Jurkat, Clone E6-1 (cell line): ENCODE measurements at places on chromosomes 1 and 21.

- DNase-seq, result no peak
Observed at GRCh38 chr1:116785006-116785405, 30.8 kb downstream of the CD2 start.

DNA sequence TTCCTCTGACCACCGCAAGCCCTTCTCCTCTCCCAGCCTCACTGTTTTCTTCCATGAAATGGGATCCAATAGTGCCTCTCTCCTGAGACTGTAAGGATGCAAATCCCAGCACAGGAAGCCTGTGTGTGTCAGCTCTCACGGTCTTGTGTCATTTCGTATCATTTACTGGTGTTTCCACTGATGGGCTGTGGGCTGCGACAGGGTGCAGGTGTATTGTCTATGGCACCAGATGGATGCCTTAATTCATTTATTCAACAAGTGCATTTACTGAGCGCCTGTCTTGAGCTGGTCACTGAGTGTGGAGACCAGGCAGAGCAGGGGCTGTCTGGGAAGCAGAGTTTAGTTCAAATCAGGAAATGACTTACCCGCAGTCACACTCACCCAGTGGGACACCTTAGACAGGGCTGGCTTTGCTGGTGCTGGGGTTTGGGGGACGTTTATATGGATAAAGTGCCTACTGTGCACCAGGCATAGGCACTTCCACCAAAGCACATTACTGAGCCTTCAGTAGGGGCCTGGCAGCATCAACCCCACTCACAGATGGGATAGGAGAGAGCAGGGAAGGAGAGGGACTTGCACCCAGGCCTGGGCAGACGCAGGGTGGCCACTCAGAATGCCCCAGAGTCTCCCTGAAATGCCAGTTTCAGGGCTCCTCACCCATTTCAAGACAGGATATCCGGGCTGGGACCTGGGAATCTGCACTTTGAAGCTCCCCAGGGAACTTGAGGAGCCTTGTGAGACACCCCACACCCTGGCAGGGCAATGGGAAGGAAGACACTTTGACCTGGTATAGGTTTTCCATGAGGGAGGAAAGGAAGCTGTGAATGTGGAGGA lies 398.9 kb downstream of the MATN1 start:
- DNase-seq, result no peak

DNA sequence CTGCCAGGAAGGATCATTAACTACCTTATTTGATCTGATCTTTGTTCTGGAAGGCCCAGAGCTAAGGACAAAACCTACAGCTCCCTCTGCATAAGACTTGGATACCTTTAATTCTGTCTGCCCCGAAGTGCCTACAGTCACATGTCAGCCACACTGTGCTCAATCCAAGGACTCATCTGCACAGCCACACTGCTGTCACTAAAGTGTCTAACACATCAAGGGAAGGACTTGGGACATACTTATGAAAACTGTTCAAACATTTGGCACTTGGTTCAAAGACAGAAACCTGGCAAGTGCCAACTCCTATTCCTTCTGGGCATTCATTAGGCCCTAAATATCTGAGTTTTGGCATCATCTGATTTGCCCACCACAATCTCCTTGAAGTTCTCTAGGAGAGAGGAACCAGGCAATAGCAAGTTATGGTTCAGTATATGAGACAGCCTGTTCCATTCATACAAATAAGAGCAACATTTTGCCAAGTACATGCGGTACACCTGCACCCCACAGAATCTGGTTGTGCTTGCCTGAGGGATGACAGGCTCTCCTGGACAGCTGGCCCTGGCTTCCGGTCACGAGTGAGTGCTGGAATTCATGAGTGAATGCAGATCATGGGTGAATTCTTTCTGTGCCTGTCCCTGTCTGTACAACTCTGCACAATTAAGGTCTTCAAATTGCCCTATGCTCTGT lies 105.9 kb downstream of the KCNK1 start:
- DNase-seq, result no peak

DNA sequence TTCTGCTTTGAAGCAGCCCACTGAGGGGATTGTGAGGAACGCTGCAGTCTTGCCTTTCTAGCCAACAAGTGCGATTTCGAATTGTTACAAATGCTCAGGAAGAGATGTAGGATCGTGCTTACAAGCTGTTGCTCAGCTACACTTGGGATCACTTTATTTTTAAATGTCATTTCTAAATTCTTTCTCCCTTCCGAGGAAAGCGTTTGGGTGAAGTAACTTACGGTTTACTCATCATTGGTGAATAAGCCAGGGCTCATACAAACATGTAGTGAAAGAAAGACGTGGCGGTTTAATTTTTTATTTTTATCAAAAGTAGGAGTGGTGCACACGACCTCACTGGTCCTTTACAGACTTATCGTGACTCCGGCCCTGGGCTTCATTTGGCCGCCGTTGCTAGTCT lies 386.6 kb downstream of the KIF26B start:
- no peak for DNase-seq

- DNase-seq, result no peak
Observed at GRCh38 chr1:109910123-109910962, at the start of gene CSF1. Gene CSF1, plus strand, starts transcription at chr1:109910849. Its CDS starts 175 bp downstream, at chr1:109911024.

- peak; percentile 46 for DNase-seq
Observed at GRCh38 chr1:11749203-11749689, 12.7 kb upstream of the C1orf167 start.

DNA sequence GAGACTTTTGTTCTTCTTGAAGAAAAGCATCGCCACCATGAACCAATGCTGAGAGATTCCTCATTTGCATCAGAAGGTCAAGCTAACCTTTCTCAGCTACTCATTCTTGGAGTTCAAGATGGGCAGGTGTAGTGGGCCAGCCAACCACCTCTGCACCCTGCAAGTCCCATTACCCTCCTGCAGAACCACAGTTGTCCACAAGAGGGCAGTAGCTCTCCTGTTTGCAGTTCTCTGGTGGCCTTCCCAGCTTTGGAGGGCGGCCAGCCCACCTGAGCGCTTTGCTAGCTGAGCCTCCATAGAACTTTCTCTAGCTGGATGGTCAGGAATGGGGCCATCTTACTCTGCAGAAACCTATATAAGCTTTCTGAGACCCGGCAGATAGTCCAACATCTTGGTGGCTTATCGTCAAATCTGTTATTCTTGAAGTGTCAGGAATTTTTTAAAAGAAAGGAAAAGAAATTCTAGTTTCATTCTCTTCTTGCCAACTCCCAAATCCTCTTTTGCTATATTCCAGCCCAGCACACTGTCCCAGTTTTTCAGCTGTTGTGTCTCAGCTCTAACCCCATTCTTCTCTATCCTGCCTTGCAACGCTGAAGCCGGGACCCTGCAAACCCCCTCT lies 11.0 kb upstream of the LMX1A start:
- peak; percentile 76 for DNase-seq

- DNase-seq, result no peak
Observed at GRCh38 chr1:33709174-33709782, 154.6 kb upstream of the HMGB4 start.

- no peak for DNase-seq
Observed at GRCh38 chr1:161258439-161259344, at the start of gene PCP4L1. Gene PCP4L1, plus strand, starts transcription at chr1:161258745. Its CDS starts 230 bp downstream, at chr1:161258975.

GRCh38 chr1:101130673-101131072 lies 105.1 kb upstream of the DPH5 start:
- DNase-seq, result no peak

- no peak for DNase-seq
Observed at GRCh38 chr1:98316286-98316905, 345.1 kb upstream of the SNX7 start.

DNA sequence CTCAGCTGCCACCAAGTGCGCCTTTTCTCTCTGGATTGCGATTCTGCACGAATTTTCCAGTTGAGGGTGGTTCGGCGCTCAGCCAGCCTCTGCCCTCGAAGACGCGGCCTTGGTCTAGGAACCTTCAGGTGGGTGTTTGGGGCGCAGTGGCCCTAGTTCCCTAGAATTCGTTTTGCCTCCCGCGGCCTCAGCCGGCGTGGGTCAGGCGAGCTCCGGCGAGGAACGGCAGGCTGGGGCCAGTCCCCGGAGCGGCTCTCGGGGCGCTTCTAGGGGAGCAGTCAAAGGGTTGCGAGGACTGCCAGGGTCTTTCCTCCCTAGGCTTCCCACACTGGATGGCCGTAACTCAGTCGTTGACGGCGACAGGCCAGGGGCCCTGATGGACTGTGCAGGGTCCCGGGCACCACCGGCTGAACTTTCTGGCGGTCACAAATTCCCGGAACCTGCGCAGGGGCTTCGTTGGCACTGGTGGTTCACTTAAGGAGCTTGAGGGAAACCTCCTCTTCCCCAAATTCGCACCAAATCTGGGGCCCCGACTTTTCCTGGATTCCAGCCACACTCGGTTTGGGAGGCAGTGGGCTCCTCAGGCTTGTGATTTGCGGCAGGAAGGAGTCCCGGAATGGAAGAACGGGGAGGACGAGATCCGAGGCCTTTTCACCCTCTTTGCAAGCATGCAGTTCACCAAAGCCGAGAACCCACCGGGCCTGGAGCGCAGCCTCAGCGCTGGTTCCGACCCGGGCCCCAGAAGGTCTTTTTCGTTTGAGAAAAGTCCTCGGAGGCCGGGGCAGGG lies 1.2 kb downstream of the DMBX1 start:
- no peak for DNase-seq

GRCh38 chr1:85198864-85199263 lies 2.0 kb downstream of the SYDE2 start:
- DNase-seq, result no peak

DNA sequence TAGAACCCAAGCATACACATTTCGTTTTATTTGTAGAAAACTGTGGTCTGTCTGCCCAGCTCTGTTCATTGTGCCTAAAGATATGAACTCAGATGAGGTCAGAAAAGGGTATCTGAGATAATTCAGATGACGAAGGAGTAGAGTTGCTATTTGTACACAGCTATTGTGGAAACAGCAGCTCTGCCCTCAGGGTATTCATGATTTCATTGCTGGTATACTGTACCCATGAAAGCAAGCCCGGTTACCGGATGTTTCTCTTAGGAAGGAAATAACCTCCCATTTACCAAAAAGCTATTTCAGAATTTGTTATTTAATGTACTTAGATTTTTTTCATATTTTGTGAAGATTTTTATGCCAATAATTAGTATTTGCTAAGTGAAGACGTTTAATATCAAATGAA lies 37.8 kb downstream of the SMAP2 start:
- DNase-seq, result no peak

- DNase-seq, result no peak
Observed at GRCh38 chr21:43815107-43815613, 25.8 kb downstream of the RRP1 start.

DNA sequence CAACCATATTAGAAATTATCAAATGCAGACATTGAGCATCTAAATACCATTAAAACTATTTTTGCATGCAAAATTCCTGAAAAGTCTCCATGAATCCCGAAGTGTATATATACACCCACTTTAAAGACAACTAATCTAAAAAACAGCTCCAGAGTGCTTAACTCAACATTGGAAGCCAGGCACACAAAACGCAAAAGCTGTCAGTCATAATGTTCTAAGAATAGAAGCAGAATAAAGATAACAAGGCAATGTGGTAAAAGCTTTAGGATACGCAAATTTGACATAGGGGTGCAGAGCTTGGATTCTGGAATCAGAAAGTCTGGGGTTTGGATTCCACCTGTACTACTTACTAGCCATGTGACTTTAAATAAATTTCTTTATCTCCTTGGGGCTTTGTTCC lies 62.5 kb downstream of the SMYD3 start:
- DNase-seq, result no peak

DNA sequence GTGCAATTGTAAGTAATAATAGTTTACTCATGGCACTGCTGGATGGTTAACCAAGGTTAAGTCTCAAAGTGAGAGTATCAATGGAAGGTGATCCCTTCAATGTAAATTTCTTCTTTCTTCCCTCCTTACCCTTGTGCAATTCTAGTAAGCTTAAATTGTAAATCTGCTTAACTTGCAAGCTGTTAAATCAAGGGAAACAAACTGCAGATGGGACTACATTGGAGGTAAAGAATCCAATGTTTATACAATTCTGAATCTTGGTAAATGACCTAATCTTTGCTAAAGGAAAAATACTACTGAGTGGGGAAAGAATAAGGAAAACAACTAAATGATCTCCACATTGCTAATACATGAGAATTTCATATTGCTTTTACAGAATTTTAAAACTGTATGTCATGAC lies 6.7 kb upstream of the CD55 start:
- no peak for DNase-seq

- no peak for DNase-seq
Observed at GRCh38 chr1:111851552-111851951, 95.9 kb downstream of the DDX20 start.

DNA sequence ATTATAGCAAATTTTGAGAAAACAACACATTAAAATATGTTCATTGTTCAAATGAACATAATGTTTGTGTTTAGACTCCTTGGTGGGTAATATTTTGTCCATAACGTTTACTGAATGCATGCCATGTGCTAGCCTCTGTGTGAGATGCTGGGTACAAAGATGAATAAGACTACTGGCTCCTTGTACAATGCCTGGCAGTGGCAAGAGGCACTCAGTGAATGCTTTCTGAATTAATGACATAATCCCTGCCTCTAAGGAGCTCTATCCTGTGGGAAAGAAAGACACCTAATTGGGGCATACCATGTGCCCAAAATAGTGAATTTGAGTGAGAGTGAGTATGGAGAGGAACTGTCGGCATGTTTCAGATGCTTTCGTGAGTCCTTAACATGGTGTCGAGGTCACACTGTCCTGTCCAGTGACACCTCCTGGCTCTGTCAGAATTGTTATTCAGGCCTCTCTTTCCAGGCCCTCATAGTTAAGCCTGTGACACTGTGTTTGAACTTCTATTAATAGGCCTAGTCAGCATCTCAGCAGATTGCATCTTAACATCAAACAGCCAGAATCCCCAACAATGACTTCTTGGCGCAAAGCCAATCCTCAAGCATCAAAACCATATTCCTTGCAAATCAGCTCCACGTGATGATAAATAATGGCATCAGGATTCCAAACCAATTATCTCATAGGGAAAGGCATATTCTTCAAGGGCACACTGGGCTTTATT lies 32.8 kb upstream of the S1PR1 start:
- no peak for DNase-seq

- no peak for DNase-seq
Observed at GRCh38 chr1:113185463-113186104, 112.6 kb downstream of the LRIG2 start.

DNA sequence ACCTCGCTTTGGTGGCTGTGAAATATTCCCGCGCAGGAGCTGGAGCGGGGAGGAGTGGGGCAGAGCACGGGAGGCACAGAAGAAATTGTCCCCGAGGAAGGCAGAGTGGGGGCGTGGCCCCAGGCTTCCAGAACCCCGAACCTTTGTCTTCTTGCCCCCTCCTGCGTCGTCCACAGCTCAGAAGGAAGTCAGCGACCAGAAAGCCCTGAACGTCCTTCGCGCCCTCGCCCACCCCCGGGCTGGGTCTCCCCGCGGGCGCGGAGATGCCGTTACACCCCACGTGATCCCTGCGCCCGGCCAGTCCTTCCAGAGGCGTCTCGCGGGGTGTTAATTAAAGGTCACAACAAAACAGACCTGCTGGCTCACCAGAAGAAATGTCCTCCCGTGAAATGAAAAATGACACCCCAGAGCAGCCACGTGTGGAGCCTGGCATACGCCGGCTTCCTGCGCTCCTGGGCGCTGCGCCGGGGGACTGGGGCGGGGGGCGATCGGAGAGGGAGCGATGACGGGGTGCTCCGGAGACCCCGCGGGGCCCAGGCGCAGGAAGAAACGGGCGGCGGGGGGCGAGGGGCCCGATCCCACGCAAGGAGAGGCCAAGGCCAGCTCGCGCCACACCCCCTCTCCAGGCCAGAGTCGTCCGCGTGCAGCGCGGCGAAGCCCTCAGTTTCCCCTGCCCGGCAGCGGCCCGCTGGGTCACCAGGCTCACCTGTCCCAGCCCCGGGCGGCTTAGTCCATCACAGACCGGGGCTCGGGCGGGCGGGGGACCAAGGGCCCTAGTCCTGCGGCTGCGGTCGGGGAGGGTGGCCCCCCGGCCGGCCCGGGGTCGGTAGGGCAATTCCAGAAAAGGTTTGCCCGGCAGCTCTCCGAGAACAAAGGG lies 995 bp upstream of the KIF26B start:
- DNase-seq, result no peak
